Activated CD8-positive, alpha-beta memory T cell treated with anti-CD3 and anti-CD28 coated beads, Interleukin-2, amount 50 U/mL, for 4 hours (primary cell): ENCODE measurements at places on chromosomes 13 and 19.

DNA sequence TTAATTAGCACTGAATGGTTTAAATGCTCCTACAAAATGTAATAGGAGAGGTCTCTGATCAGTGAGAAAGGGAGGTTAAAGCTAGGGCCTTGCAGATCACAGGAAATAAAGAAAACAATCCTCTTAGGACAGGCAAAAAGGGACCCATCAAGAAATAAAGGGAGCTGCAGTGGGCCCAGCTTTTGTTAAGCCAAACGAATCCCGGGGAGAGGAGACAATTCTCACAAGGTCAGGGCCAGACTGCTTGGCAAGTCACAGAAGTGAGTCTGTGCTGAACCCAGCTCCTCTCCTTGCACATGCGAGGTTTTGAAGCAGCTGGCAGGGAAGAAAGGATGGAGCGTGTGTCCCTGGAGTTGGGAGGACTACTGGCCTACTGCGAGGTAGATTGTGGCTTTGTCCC lies 285.8 kb downstream of the COG6 start:
- no peak for DNase-seq

GRCh38 chr13:90792335-90792734 lies 555.2 kb upstream of the MIR17HG start:
- no peak for DNase-seq

DNA sequence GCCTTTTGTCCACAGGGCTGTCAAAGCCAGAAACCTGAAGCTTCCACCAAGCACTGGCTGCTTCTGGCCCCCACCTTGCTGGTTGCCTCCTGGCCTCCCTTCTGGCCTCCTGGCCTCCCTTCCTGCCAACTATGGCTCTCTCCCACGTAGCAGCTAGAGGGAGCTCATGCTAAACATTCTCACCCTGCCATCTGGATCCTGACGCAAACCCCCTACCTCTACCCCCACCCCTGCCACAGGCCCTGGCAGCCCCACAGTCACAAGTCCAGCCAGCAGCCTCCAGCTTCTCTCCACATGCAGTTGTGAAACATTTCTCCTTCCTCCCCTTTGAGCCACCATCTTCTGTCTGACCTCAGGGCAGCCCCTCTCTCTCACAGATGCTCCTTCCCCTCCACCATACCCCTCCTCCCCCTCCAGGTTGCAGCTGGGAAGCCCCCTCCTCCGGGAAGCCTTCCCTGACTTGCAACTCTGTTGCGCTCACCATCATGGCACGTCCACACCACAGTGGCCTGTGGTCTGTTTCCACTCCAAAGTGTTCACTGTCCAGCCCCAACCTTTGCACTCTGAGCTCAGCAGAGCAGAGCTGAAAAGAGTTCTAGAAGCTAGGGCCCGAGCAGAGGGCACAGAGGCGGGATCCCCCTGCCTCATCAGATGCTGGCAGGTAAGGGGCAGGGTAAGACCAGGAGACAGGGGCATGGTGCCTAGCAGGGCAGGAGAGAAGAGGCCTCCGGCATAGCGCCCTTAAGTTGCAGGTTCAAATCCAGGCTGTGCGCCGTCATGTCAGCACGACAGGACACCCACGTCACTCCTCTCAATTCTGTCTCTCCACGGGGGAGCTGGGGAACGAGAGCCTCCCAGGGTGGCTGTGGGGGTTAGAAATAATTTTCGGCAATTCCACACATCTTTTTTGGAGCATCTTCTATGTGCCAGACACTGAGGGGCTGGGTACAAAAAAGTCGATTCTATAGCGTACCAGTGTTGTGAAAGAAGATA lies 7.3 kb downstream of the ADGRL1 start:
- no peak for DNase-seq

GRCh38 chr19:15252398-15253018 lies 20.3 kb upstream of the EPHX3 start:
- no peak for DNase-seq

DNA sequence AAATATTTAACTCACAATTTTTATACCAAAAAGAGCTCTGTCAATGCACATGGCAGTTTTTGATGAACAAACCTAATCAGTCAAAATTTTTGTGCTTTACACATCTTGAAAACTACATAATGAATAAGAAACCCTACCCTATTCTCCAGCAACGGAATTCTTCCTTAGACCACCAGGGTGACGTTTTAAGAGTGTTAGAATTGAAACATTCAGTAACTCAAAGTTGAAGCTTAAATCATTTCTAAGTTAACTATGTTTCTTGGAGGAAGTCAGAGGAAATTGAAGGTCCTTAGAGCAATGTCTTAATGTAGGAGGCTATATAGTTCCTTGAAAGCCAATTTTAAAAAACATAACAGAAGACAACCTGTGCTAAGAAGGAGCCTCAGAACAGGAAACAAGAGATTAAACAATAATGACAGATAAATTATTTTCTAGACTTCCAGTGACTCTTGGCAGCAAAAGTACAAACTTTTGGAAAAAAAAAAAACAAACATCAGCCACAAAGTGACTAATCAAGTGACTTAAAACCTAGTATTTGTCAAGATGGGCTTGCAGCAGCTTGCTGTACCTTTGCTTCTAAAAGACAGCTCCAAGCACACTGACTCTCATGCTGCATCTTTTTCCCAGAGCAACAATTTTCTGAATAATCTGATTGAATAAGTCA lies 6.2 kb downstream of the SPRY2 start:
- DNase-seq, result no peak
